Stimulated activated naive CD4-positive, alpha-beta T cell (primary cell): ENCODE measurements at places on chromosomes 16 and 17.

DNA sequence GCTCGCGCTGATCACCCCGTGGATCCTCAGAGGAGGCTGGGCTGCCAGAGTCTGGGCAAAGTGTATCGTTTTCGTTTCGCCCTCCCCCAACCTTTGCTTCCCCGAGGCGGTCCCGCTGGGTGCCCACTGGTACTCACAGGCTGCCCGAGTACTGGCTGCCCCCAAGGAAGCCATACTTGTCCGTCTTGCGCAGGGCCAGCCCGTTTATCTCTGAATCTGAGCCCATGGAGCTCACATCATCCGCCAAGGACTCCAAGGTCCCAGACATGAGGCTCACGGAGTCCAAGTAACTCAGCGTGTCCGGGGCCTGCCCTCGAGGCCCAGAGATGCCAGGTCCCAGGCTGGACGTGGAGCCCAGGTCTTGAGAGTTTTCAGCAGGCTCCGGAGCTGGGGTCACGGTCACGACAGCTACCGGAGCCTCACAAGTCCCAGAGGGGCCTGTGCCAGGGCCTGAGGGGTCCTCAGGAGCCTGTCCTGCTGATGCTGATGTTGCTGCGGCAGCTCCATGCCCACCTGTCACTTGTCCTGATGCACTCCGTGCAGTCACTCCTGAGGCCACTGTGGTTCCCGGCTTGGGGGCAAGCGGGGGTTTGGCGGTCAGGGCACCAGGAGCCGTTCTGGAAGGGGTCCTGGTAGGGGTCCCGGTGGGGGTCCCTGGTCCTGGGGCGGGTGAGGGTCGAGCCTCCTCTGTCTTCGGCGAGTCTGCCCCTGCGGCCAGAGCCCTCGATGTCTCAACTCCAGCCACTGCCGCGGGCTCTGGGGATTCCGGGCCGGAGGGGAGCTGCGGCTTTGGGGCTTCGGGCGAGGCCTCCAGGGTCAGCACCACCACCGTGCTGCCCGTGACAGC is 980 bp downstream of the TBC1D10B start:
- no peak for DNase-seq

GRCh38 chr16:47634126-47634525 is 173.0 kb downstream of the PHKB start:
- no peak for DNase-seq

- DNase-seq = no peak
Measured at GRCh38 chr17:74276541-74277009, 2.5 kb downstream of the DNAI2 start.

DNA sequence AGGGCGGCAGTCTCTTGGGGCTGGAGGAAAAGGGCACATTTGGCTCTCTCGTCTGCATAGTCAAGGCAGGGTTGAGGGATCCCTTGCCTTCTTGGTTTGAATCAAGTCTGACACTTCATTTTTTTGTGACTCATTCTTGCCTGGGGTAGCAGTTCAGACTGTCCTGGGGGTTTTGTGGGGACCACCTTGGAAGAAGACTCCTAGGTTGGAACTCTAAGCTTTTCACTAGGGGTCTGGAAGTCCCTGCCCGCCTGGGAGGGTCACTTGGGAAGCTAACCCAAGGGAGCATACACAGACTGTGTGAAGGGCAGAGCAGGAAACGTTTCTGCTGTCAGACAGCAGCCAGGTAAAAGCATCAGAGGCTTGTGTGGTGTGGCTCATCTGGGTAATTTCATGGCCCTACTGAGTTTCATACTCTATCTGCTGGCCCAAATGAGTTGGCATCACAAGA is 11.3 kb downstream of the YPEL2 start:
- no peak for DNase-seq

- no peak for DNase-seq
Measured at GRCh38 chr16:17380613-17381012, 90.1 kb downstream of the XYLT1 start.

DNA sequence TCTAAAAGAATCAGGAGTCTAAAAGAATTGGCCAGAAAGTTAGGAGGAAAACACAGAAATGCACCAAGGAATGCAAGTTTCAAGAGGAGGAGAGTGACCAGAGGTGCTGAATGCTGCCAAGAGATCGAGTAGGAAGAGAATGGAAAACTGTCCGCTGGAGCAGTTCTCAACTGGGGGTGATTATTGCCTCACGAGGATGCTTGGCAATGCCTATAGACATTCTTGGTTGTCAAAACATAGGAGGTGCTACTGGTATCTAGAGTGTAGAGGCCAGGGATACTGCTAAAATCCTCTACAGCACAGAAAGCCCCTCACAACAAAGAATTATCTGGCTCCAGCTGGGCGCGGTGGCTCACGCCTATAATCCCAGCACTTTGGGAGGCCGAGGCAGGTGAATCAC is 82.1 kb upstream of the NOL11 start:
- no peak for DNase-seq

- no peak for DNase-seq
Measured at GRCh38 chr16:31435341-31436220, 7.0 kb downstream of the ZNF843 start.

- DNase-seq = no peak
Measured at GRCh38 chr16:65531475-65531874, 409.6 kb upstream of the CDH11 start.

DNA sequence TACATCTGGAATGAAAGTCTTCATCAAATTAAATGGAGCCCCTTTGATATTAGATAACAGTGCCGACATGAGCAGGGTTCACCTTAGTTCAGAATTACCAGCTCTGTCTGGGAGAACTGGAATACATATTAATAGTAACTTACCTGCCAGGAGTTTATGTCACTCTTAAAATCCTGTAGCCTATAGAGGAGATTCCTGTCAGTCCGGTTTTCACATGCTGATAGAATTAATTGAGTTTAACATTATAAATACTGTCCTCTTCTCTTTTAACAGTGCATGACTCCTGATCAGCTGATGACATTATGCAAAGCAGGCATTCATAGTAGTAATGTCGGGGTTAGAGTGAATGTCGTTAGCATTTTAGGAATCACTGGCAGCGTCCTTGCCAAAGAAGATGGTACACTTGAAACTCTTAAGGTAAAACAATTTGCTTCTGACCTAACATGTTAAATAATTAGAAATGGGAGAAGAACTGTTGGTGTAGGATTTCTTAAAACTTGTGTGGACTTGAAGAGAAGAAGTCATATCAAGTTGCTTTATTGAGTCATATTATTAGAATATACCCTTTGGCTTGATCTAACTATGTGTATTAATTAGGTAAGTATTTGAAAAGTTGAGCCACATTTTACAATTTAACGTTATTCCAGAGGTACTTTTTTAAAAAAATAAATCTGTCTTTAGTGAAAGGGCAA is 34.3 kb downstream of the HEATR3 start:
- DNase-seq = no peak

GRCh38 chr16:64089697-64090096 is 1032.2 kb downstream of the CDH11 start:
- DNase-seq = no peak

- no peak for DNase-seq
Measured at GRCh38 chr17:77916264-77916663, 42.2 kb upstream of the TNRC6C start.

- peak; percentile 8 for DNase-seq
Measured at GRCh38 chr17:27651411-27652345, 20.7 kb downstream of the LGALS9 start.

GRCh38 chr17:57350266-57350665 is 93.9 kb downstream of the MSI2 start:
- DNase-seq = no peak

DNA sequence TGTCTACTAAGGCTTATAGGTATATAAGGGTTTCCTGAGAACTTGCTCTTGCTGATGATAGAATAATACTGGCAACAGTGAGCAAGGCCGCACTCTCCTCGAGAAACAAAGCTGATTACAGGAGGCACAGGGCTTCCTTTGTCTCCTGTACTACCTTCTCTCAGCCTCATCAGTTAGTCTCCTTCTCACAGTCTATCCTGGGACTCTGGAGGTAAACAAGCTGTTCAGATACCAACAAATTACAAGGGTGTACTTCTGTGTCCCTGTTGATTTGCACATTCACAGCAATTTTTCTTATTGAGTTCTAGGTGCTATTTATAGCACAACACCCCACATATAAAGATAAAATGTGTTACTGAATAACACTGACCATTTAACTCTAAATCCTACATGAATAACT is 98.7 kb downstream of the TRIM37 start:
- no peak for DNase-seq

DNA sequence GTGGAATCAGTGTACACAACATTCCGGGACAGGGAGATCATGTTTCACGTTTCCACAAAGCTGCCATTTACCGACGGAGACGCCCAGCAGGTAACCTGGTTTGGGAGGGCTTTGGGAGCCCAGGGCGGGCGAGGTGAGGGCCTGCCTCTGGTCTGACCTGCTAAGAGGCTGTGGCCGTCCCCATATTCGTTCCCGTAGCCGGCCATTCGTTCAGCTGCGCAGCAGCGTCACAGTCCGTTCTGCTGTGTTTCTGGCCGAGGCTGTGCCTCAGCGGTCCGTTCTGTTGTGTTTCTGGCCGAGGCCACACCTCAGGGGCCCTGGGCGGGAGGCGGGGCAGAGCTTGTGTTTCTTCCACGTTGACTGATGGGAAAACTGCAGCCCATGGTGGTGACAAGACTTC is 68.0 kb downstream of the OR1D5 start:
- no peak for DNase-seq

DNA sequence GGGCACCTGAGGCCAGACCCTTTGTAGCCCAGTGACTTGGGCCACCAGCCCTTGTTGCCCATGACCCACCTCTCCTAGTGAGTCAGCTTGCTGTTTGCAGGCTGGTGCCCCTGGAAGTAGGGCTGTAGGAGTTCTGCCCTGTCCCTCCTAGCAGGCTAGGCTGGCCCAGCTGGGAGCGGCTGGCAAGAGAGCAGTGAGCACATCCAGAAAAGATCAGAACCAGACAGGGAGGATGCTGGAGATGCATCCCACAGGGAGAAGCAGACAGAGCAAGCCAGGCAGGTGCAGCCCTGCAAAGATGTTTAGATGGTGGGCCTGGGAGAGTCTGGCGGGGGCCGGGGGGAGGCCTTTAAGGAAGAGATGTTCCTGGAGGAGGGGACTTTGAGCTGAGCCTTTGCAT is 2.4 kb downstream of the SLC5A10 start:
- DNase-seq = no peak

- no peak for DNase-seq
Measured at GRCh38 chr17:57662041-57662440, 83.1 kb downstream of the CCDC182 start.

GRCh38 chr17:62965686-62966425 is at the start of gene TANC2:
TANC2 (plus strand) TSS chr17:62966235; CDS start chr17:63009560, 43,325 bp downstream.
- DNase-seq = peak; percentile 81

DNA sequence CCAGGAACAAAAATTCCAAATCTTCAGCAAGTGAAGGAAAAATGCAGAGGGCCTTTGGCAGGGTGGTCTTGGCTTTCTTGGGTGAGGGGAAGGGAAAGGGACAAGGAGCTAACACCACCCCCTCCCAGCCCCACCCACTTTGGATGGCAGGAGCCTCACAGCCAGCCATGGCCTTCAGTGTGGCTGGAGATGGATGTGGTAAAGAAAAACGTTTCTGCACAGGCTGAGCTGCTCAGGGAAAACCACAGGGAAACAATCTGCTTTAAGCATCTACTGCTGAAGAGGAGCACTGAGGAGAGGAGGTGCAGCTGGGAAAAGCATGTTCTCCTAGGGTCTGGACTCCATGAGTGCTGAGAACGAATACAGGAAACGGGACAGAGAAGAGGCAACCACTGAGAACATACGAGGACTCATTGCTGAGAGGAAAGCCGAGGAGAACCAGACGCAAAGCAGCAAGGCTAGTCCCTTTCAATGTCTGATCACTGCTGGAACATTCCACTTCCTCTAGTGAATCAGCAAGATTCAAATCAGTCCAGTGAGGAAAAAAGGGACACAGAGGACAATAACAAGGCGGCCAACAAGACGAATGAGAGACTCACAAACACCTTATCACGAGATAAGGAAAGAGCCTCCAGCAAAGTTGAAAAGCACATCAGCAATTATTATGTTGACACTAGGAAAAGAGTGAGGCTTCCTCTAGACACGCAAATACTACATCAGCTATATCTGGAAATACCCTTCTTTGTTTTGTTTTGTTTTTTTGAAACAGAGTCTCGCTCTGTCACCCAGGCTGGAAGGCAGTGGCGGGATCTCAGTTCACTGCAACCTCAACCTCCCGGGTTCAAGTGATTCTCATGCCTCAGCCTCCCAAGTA is 41.7 kb downstream of the ZZEF1 start:
- DNase-seq = no peak

DNA sequence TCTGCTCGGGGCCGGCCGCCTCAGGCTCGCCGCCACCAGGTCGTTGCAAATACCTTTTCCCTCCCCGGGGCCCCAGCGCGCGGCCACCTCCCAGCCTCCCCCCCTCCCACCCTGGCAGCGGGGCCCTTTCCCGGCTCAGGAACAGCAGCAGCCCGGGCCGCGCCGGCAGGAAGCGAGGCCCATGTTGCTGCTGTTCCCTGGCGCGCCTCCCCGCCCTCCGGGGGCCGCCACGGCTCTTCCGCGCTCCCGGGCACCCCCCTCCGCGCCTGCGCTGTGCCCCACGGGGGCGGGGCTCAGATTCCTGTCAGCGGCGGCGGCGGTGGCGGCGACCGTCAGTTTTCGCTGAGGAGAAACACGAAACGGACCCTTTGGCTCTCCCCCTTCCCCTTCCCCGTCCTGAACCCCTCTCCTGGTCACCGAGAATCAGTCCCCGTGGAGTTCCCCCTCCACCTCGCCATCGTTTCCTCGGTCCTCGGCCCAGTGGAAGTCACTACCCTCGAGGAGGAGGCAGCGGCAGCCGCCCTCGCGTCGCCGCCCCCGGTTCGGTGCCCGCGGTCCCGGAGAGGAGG is at the start of gene NFAT5:
TSS of gene NFAT5 (plus strand) at position 296 of the 569 bp plus-strand sequence. CDS start 336 bp downstream, outside the sequence.
- DNase-seq = peak; percentile 83

DNA sequence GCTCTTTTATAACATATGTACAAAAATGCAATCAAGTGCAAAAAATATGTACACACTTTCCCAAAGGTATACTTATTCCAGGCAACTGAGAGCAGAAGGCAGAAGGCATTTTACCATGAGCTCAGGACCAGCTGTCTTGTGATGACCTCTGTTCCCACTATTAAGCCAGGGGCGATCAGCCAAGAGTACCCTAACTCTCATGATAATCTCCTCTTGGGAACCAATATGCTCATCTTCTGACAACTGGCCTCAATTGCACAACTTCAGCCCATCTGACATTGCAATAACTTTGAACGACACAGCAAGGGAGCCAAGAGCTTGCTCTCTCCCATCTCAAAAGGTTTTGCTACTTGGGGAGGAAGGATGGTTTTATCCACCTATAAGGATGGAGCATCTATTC is 471.9 kb downstream of the HS3ST3B1 start:
- DNase-seq = no peak

DNA sequence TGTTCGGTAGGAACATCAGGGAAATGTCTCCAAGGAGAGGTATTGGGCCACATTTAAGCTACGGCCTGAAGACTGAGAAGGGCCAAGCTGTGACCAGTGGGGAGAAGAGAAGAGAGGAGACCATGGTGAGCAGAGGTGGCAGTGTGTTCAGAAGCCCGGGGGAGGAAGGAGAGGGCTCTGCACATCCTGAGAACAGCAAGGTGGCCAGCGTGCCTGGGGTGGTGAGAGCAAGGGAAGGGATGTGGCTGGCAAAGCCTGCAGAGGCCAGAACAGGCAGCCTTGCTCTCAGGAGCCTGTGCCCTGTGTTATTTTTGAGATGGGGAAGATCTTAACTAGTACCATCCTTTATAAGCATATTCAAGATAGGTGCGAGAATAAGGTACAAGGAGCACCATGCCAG is 933.5 kb upstream of the EEF2KMT start:
- DNase-seq = no peak
